ENCODE measurements at places on chromosomes 2 and 18.
A peak's percentile ranks its signal among the peaks of the same experiment; 100 is the strongest.

- DNase-seq, result no peak
Observed at GRCh38 chr2:28407976-28408690, 15.5 kb downstream of the FOSL2 start.

DNA sequence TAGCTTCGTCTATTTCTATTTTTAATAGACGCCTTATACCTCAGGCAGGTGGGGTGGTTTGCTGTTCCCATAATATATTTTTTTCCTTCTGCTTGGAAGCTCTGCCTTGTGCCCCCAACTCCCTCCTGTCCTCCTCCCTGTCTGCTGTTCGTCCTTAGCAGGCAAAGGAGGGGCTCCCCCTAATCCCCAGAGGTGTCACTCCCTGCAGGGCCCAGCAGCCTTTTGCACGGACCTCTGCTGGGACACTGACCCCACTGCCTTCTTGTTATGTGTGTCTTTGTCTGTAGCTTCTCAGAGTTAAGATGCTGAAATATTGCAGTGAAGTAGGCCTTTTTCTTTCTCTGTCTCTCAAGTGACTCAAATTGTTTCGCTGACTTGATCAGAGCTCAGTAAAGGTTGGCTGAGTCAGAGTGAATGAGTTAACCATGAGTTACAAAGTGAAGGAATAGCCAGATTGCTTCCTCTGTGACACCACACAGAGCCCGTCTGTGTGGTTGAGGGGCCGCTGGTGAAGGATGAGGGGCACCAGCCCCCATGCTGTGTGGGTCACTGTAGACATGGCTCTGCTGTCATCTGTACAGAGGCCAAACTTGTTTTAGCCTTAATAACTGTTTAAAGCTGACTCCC is 47.7 kb downstream of the PRKCE start:
- peak; percentile 44 for DNase-seq

DNA sequence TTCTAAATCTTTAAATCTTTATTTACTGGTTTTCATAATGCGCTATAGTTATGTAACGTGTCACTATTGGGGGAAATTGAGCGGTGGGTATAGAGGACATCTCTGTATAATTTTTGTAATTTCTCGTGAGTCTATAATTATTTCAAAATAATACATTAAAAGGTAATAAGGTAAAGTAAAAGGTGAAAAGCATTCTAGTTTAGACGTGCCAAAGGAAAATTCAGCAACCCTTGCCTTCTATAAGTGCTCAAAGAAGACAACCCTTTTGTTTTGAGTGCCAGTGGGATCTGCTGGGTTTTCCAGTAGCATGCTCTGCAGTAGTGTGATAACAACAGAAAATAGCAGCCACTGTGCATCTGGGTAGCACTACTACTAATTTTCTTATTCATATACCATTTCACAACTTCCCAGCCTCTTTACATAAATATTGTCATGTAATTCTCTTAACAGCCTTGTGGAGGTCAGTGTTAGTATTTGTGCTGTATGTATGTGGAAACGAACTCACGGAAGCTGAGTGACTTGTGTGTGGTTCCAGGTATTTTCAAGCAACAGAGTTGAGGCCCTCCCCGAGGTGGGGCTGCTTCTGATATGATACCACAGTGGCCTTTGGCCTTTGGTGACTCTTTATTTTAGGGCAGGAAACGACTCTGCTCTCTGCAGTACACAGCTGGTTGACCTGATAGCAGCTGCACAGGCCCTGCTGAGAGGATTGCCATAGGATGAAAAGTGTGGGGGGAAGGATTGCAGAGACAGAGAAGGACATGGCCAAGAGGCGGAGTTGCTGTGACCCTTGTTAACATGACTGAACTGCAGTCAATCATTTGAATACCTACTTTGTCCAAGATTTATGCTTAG is 104.5 kb downstream of the TDRD15 start:
- DNase-seq, result no peak

GRCh38 chr2:138184428-138184827 is 220.2 kb downstream of the HNMT start:
- no peak for DNase-seq

GRCh38 chr2:28997237-28997846 is 16.2 kb downstream of the TOGARAM2 start:
- DNase-seq, result no peak

DNA sequence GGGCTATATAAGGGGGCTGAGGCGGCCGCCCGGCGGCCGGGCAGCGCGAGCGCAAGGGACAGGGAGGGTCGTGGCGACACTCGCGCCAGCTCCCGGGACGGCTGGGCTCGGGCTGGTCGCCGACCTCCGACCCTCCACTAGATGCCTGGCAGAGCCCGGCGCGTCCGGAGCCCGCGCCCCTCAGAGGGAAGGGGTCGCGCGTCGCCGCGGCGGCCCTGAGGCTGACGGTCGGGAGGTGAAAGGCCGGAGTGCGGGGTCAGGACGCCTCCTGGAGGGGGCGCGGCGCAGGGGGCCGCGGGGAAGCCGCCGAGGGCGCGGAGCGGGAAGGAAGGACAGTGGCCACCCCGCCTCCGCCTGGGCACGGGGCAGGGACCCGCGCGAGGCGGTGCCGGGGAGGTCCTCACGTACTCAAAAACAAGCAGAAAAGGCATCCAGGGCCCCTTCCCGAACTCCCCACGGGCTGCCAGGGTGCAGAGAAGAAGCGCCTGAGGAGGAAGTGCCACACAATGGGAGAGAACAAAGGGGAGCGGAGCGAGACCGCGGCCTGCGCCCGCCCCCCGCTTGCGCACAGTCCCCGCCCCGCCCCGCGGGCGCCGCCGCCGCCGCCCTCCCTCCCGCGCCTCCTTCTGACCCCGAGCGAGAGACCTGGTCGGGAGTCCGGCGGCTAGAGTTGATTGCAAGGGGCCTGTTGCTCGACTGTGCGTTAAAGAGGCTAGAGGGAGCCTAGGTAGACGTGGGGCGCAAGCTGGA is 776 bp upstream of the KLF7 start:
- DNase-seq, result peak; percentile 83

DNA sequence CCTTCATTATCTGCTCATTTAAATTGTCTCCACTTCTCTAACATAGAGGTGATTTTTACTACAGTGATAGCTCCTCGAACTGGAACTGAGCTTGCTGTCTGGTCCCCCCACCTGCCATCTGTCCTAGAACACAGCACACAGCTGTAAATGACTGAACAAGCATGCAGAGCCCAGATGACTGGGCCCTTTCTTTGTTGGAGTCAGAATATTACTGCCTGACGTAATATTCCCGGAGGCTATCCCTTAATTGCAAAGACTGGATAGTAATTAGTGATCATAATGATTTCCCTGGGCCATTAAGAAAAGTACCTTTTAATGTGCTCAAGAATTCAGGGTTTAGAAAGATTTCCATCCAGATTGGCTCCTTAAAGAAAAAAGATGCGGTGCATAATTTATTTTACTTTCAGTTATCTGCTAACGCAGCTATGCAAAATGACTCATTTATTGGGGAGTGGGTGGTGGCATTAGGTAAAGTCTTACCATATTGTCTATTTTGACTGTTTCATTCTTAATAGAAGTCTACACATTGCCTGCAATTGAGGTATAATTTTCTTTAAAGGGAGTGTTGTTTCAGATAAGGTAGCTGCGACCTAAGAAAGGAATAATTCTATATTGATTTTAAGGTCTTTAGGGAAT is 84.4 kb downstream of the MAP4K4 start:
- DNase-seq, result no peak

DNA sequence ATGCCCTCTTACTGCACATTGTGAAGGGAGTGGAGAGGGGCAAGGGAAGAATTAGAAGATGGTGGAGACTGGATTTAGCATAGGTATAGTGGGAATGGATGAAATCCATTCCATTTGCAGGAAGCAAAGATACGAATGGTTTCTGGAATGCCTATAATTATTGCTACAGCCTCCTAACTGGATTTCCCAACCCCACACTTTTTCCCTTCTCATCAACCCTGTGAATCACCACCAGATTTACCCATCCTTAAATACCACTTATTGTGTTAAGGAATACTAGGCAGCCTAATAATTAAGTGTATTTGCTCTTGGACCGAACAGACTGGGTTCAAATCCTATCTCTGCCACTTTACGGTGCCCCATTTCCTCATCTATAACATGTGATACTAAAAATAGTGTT is 39.3 kb upstream of the CREB1 start:
- DNase-seq, result no peak

DNA sequence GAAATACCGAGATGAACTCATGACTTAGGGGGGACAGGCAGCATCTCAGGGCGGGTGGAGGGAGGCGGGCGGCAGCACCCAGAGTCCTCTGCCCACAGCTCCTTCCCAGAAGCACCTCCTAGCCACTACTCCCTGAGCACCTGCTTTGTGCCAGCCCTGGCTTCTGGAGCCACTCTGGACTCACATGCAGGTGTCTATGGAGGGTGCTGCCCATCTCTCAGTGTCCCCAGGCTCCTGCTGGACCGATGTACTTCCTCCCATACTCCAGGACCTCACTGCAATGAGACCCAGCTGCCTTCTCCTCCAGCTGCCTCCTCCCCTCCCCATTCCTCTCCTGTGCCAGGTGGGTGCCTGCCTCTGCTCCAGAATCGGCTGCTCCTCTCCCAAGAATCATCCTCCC is 22.1 kb upstream of the OTOS start:
- DNase-seq, result no peak

DNA sequence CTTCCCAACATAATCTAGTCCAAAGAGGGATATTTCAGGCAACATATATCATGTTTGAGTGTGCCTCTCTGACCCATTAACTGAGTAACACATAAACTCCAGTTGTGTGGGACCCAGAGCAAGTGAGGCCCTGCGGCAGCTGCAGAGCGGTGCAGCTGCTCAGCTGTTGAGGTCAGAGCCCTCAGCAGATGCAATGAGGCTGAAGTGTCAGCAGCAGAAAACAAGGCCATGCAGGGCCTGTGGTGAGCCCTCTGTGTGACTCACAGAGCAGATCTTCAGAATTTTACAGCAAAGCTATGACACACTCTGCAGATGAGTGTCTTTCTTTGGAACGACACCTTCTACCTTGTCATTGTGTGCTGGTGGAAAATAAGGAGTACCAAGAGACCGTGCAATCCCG is 168.5 kb downstream of the CBLN2 start:
- DNase-seq, result no peak

- DNase-seq, result no peak
Observed at GRCh38 chr2:100228967-100229366, 86.6 kb upstream of the AFF3 start.

DNA sequence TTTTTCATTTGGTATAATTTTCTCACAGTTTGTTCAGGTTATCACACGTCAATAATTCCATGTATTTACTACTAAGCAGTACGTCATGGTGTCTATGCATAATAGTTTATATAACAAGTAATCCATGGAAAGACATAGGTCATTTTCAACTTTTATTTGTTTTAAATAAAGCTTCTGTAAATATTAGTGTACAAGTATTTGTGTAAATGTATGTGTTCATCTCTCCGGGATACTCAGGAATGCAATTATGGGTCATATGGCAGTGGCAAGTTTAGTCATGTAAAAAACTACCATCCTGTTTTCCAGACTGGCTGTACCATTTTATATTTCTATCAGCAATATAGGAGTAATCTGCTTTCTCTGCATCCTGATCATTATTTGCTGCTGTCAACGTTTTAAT is 231.1 kb upstream of the ZNF804A start:
- no peak for DNase-seq

Measured in fibroblast of gingiva (primary cell).